ENCODE measurements at places on chromosomes 13 and 19. TPM values are rescaled to one million over a fixed set of nuclear protein-coding genes. Genes with fewer than 3 reads are reported as not detected.

GRCh38 chr13:75764926-75765310 lies 128.8 kb downstream of the LMO7 start:
- DNase-seq = no peak
- H3K4me3 ChIP-seq = no peak overlapping the region
- peaks cover 15% of the 10 kb centered on the region for H3K4me1 ChIP-seq
- no peaks in the 10 kb centered on the region for H3K27me3 ChIP-seq

DNA sequence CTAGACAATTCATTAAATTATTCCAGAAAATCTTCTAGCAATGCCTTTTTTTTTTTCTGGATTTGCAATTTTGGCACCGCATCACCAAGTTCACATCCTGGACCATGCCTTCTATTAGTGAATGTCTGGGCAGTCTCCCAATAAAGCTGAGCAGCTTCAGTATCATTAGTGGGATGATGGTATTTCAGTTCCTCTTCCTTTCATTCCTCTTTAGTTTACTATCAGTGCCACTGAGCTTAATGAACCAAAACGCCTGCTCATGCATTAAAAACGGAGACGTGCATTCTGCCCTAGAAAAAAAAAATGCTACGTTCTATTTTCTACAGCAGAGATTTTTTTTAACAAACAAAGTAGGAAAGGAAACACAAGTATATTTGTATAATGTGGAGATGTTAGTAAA lies 343.0 kb downstream of the PCDH9 start:
- no peaks in the 10 kb centered on the region for H3K27me3 ChIP-seq
- H3K27ac ChIP-seq = no peak overlapping the region
- H3K36me3 ChIP-seq = no peaks in the 10 kb centered on the region
- no peak overlapping the region for H3K4me3 ChIP-seq

- peaks cover 7% of the 10 kb centered on the region for H3K4me1 ChIP-seq
- H3K27me3 ChIP-seq = peaks cover 6% of the 10 kb centered on the region
- no peak overlapping the region for H3K4me3 ChIP-seq
- H3K36me3 ChIP-seq = no peaks in the 10 kb centered on the region
- H3K27ac ChIP-seq = no peak overlapping the region
- no peak for DNase-seq
Measured at GRCh38 chr13:24124789-24125476, 35.6 kb upstream of the SPATA13 start.

DNA sequence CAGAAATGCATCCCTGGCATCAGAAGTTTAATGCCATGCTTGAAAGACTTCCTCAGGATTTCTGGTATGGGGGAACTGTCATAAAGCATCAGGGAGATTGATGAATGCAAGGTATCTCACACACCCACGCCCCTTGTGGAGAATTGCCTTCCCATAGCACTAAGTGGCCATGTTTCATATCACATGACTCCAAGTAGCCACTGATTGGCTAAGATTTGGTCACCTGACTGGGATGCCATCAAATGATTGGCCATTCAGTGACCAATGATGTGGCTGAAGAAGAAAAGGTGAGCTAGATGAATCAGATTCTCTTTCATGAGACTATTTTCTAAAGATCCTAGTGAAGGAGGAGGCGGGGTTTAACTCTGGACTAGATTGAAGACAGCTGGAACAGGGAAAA lies 7.3 kb downstream of the KLK8 start:
- H3K4me1 ChIP-seq = no peaks in the 10 kb centered on the region
- no peak overlapping the region for H3K27ac ChIP-seq
- H3K36me3 ChIP-seq = no peaks in the 10 kb centered on the region
- DNase-seq = no peak

DNA sequence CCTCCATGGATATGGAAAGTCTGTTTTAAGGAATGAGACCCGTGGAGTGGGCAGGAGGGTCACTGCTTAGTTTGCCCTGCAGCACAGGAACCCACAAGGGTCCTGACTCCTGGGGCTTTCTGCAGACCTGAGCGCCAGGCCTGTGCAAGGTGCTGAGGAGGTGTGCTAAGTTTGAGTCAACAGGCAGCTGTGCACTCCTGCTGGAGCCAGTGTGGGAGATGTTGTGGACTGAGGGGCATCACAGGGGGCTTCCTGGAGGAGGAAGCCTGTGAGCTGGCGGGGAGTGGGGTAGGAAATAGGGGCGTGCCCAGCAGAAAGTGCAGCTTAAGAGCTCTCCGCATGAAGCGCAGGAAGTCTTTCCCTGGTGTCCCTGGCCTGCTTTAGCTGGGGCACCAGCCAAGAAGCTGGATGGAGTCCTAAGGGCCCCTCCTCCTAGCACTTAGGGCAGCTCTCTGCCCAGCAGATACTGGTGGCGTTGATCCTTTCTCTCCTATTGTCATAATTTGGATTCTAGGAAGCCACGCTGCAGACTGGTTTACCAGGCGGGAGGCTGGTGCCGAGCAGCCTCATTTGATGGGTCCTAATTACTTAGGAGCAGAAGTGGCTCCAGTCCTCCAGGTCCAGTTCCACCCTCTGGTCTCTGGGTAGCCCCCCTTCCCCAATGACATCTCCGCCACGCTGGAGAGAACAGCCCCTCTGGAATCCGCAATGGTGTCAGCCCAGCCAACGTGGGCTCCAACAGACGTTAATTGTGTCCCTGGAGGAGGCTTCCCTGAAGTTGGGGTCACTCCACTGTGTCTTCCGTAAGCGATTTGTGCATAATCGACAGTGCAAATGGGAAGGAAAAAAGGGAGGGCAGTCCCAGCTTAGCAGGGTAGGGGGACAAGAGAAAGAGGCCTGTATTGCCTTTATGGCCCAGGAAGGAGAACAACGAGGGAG lies 309.2 kb downstream of the ZNF536 start:
- H3K4me3 ChIP-seq = no peak overlapping the region
- H3K27me3 ChIP-seq = peaks cover 2% of the 10 kb centered on the region
- H3K27ac ChIP-seq = no peak overlapping the region
- H3K4me1 ChIP-seq = no peaks in the 10 kb centered on the region
- H3K36me3 ChIP-seq = no peaks in the 10 kb centered on the region

GRCh38 chr19:45354241-45354842 lies 13.8 kb downstream of the KLC3 start:
- H3K27me3 ChIP-seq = no peaks in the 10 kb centered on the region
- H3K27ac ChIP-seq = no peak overlapping the region
- no peaks in the 10 kb centered on the region for H3K4me1 ChIP-seq
- H3K4me3 ChIP-seq = no peak overlapping the region
- no peak for DNase-seq

DNA sequence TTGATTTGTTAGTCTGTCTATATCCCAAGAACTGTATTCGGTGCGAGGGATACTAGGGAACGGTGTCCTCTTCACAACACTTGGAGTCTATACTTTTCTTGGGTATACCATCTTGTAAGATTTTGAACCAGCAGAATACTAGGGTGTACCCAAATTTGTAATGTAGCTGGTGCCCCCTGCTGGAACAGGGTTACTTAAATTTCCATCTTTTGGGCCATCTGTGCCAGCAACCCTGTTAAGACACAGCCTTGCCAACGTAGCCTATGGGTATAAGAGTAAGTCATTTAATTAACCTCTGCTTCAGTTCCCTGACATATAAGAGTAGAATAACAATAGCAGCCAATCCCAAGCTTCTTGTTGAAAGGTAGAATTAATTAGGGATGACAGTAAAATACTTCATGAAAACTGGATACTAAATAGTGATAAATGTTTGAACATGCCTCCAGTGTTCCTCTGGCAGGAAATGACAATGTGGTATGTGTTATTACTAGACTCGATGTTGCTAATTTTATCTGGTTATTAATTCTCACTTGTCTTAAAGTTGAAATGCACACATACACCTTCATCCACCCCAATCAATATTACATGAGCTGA lies 607.6 kb downstream of the FGF9 start:
- peak; percentile 53 for DNase-seq
- no peaks in the 10 kb centered on the region for H3K27me3 ChIP-seq
- no peak overlapping the region for H3K27ac ChIP-seq
- H3K4me1 ChIP-seq = no peaks in the 10 kb centered on the region
- no peak overlapping the region for H3K4me3 ChIP-seq

DNA sequence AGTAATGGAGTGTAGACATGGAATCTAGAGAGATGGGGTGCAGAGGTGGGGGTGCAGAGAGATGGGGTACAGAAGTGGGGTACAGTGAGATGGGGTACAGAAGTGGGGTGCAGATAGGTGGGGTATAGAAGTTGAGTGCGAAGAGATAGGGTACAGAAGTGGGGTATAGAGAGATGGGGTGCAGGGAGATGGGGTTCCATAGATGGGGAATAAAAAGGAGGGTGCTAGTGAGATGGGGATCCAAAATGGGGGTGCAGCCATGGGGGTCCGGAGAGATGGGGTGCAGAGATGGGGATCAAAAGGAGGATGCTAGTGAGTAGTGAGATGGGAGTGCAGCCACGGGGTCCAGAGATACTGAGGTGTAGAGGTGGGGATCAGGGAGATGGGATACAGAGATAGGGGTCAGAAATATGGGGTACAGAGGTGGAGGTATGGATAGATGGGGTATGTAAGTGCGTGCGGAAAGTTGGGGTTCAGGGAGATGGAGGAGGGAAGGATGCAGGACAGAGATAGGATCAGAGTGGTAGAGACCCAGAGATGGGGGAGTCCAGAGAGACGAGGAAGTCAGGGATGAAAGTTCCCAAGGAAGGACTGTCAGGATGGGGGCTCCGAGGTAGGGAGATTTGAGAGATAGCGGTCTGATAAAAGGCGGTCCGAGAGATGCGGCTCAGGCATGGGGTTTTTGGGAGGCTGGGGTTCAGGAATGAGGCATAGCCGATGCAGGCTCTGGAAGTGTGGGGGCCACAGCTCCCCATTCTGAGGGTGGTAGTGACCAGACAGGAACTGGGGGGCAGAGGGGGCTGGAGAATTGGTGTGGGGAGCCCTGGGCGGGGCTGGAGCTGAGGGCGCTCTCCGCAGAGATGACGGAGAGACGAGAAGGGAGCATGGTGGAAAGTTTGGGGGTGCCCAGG lies 3.4 kb downstream of the PALM3 start:
- no peak overlapping the region for H3K27ac ChIP-seq
- H3K4me1 ChIP-seq = peaks cover 24% of the 10 kb centered on the region
- H3K27me3 ChIP-seq = peaks cover 32% of the 10 kb centered on the region
- no peak overlapping the region for H3K4me3 ChIP-seq
- H3K36me3 ChIP-seq = no peaks in the 10 kb centered on the region

NTF4 gene
- total RNA-seq = not detected

ZNF761 gene
- 4.5 TPM for total RNA-seq

FLT3LG gene
- 311 TPM for total RNA-seq

PRSS57 gene
- total RNA-seq = not detected

HS6ST3 gene
- not detected for total RNA-seq

Measured in CD4-positive, alpha-beta T cell (primary cell).